ENCODE measurements at places on chromosomes 7 and 10.

GRCh38 chr10:17199351-17199804 is 2.1 kb downstream of the TRDMT1 start:
- no peak for DNase-seq

GRCh38 chr7:23713285-23714149 is 3.5 kb downstream of the STK31 start:
- DNase-seq = no peak

DNA sequence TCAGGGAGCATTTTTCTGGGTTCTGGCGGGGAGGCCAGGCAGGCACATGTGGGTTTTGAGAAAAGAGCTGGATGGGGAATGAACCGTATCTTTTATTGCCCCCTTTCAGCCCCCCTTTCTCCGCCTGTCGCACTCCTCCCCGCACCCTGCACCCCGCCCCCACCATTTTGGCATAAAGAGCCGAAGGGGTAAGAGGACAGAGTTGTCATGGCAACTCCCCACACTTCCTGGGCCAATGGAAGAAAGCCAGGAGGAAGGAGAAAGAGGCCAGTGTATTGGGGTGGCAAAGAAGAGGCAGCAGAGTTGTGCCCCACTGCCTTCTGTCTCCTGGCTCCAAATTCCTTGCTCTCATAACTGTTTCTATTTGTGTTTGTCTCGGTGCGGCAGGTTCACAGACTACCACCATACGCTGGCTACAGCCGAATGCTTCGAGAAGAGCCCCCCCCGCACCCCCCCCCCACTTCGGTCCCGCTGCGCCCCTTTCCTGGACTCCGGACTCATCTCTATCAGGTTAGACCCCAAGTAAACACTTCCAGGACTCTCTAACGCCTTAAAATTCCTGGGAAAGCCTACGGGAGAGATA is 3.4 kb downstream of the KCNIP2 start:
- peak; percentile 65 for DNase-seq

DNA sequence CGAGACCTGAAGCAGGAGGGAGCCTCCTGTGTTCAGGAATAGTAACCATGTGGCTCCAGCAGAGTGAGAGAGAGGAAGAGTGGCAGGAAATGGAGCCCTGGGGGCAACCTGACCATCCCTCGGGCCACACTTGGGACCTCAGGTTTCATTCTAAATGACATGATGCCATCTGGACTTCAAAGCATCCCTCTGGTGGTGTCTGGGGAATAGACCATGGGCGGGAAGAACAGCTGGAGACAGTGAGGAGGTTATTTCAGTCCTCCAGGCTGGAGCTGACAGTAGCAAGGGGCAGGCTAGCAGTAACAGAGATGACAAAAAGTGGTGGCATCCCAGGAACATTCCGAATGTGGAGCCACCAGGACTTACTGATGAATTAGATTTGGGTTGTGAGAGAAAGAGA is 44.8 kb downstream of the AKR1B1 start:
- no peak for DNase-seq

DNA sequence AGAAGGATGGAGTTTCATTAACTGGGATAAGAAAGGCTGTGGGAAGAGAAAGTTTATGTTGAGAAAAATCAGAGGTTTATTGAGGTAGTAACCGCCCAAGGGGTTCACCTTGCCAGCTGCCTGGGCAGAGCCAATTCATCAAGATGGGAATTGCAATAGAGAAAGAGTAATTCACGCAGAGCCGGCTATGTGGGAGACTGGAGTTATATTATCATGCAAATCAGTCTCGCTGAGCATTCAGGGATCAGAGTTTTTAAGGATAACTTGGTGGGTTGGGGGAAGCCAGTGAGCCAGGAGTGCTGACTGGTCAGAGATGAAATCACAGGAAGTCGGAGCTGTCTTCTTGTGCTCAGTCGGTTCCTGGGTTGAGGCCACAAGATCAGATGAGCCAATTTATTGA is 70.6 kb downstream of the MALRD1 start:
- DNase-seq = no peak

DNA sequence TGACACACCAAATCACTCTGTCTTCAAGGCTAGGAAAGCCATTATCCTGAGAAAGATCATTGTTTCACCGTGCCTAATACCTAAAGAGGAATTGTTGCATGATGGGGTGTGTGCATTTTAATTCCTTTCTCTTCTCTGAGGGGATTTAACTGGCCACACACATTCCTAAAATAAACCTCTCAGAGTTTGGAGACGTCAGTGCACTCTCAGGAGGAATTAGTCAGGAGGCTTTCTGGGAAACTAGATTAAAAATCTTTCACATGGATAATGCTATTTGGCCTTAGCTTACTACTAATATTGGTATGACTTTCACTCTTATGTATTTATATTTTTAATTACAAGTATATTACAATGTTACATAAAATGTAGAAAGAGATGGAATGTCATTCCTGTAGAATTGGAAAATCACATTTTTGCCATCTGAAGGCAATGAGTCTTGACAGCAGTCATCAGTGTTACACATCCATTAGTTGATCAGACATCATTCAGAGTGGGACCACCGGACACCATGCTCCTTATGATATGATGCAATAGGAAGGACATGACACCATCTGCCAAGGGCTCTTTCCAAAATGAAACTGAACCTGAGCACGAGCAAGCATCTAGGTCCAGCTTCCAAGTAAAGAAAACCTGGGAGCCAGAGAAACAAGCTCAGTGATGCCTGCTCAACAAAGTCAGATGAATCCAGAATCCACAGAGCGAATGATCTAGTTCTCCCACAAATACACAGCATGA is 43.1 kb upstream of the TMEM273 start:
- no peak for DNase-seq

DNA sequence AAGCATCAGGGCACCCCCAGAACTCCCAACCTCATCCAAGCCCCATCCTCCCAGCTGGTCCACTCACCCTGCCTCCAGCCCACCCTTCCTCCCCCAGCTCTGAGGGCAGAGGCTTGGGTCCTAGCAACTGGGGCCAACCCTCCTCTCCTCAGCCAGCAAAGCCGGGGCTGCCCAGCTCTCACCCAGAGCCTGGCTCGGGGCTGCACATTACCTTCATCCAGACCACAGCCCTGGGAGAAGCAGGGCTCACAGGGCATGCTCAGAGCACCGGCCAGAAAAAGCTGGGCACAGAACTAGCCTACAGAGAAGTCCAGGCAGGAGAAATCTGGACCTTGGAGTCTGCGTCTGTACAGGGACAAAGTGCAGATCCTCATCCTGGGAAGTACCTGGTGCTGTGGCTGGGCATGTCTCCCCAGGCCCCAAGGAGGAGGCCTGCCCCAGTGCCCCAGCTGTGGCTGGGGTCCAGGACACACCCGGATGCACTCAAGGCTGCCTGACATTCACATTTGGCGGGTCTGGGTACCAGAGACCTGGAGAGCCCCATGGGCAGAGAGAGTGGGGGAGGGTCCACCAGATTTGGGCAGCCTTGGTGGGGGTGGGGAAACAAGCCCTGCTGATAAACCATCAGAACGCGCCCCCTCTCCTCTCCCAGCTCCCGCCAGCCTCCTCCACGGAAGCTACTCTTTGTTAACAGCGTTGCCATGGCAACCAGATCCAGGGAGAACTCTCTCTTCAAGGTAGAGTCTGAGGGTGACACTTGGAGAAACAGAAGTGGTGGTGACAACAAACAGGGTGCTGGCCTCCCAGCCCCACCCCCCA is 5.1 kb downstream of the RASGEF1A start:
- no peak for DNase-seq

DNA sequence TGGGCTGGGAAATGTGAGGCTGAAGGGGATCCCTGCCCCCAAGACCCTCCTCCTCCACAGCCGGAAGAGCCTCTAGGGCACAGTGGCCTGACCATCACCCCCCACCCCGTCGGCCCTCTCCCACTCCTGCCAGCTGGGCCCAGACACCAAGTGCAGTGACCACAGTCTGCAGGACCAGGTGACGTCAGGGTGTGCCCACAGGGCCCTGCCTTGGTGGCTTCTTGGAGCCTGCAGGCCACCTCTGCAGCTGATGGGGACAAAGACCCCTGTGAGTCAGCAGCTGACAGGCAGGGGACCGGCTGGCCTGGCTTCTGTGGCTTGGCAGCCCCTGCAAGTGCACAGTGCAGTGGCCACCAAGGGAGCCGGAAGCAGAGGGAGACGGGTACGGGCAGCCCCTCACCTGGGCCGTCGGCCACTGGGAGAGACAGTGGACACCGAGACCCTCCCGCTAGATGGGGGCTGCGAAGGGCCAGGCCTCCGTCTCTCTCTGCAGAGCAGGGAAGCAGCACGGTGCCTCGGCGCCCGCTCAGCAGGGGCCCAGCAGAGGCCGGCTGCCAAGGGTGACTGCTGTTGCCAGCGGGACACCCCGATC is 274.6 kb downstream of the ELFN1 start:
- DNase-seq = no peak

DNA sequence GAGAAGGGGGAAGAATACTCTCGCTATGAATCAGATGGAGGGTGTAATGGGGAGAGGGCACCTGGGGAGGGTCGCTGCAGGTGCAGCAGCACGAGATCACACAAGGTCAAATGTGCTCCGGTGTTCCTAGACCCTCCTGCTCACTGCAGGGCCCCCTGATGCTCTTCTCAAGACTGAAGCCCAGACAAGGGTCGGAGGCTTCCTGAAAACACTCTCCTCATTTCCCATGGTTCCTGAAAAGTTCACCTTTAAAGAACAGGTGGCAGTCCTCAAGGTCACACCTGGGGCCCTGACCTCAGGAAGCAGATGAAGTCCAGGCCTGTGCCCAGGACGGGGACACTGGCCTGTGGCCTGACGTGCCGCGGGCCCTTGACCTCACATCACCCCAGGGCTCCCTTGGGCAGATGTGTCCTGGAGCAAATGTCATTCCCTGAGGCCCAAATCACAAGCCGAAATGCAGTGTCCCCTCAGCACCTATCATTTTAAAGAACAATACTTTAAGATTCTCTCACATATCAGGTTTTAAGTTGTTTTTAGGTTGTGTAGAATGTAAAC is 289.8 kb downstream of the GLRX3 start:
- no peak for DNase-seq

DNA sequence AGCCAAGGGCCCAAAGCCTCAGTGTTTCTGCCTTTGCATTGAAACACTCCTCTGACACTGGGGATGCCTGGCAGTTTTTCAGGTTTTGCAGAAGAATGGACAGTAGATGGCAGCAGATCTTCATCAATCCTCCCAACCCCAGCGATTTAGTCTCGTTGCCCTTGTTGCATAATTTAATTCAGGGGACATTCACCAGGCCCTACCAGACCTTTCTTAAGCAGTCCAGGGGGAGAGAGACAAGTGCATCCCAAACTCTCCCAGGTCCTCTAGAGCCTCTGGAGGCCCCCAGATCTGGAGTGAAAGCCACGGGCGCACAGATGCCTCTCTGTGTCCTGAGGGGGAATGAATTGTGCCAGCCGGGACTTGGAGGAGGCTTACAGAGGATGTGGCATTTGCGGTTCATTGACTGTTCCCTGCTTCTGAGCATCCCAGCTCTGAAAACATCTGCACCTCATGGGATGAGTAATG is 29.6 kb downstream of the MINDY4 start:
- DNase-seq = peak; percentile 53

DNA sequence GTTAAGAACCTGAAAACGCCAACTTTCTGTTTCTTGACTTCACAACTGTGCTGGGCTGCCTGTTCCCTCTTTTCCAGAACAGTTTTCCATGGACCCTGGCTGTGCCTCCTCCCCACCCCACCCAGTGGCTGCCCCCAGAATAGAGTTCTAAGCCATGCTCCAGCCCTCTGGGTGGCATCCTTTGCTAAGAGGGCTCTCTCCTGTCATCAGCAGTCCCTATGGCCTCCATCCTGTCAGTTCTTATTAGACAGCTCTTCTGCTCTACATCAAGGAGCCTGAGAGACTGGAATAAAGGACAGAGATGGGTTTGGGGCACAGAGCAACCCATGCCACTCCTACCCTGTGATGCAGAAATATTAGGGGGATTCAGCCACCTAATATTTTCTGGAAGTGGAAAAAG is 13.9 kb upstream of the LRRC4 start:
- no peak for DNase-seq

GRCh38 chr7:93011351-93012294 is 106.2 kb downstream of the SAMD9 start:
- no peak for DNase-seq

- no peak for DNase-seq
Measured at GRCh38 chr7:35257251-35258124, 3.6 kb upstream of the TBX20 start.

DNA sequence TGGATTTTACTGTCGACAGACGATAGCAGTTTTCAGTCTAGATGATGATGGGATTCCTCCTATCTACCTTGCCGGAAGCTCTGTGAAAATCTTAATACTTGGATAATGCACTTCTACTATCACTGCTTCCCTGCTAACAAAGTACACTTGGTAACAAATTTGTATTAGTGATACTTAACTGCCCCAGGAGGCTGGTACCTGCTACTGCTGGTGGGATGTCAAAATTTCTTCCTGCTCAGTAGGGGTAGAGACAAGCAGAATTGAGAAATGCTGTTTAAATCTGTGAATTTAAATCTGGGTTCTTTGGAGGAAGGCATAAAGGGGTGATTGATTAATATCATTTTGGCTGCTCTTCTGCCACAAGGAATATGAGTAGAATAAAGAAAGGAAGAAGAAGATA is 99.8 kb upstream of the STRIP2 start:
- no peak for DNase-seq

DNA sequence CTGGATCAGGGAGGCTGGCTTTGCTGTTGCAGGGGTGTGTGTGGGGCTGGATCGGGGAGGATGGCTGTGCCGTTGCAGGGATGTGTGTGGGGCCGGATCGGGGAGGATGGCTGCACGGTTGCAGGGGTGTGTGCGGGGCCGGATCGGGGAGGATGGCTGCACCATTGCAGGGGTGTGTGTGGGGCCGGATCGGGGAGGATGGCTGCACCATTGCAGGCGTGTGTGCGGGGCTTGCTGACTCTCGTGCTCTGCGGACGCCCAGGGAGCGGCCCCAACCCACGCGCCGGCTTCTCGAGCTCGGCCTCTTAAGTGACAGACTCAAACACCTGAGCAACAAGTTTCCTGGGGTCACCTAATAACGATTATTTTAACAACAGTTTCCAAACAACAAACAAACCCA is 518.2 kb downstream of the DNAJB6 start:
- no peak for DNase-seq

- no peak for DNase-seq
Measured at GRCh38 chr10:44897049-44897448, 14.1 kb upstream of the TMEM72 start.

- DNase-seq = no peak
Measured at GRCh38 chr10:63819753-63820329, 298.6 kb downstream of the REEP3 start.

DNA sequence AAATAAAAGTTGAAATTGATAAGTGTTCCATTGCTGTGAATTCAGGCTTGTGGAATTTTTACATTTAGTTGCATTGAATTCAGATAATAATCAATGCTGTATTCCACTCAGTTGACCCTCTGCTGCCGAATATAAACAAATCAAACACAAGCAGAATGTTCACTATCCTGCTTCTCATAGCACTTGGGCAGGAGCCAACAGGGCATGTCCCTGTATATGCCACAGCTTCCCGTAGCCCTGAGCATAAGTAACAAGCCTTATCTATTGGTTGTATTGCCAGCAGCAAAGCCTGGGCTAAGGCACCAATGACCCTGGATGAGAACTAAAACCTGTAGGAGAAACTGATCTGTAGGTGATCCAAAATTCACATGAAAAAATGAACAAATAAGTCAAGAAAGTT is 145.9 kb downstream of the ARHGAP12 start:
- DNase-seq = no peak

GRCh38 chr10:86261470-86261869 is 105.1 kb downstream of the GRID1 start:
- DNase-seq = no peak

- no peak for DNase-seq
Measured at GRCh38 chr10:63673246-63673645, 152.0 kb downstream of the REEP3 start.

- no peak for DNase-seq
Measured at GRCh38 chr10:78191301-78191700, 157.6 kb downstream of the RPS24 start.

GRCh38 chr7:114981323-114981722 is 59.4 kb downstream of the MDFIC start:
- no peak for DNase-seq
